ENCODE measurements at places on chromosomes 6 and 20.

DNA sequence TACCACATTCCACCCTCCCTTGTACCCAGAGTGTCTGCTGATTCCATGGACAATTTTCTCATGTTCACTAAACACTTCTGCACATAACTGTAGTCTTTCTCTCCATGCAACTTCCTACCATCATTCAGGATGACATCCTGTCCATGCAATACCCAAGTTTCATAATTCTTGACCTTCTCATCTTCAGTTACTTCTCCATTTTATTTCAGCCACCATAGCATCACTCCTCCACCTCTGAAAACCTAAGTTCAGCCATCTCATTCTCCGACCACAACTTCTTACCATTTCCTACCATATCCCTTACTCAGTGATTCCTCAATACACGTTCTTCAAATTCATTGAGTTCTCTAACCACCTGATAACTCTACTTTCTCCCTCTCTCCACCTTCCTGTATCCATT, 216.5 kb upstream of the TENT5A start:
- no peak for DNase-seq

DNA sequence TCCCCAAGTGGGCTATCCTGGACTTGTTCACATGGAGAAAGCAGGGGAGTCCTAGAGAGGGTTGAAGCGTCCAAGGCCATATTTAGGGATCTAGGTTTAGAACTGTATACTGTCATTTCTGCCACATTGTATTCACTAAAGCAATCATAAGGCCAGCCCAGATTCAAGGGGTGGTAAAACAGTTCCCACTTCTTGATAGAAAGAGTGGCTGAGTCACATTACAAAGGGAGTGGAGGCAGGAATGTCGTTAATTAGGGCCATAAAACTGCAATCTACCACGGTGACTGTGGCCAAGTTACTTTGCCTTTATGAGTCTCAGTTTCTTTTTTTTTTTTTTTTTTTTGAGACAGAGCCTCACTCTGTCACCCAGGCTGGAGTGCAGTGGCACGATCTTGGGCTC, 7.4 kb upstream of the UBR2 start:
- DNase-seq = no peak

DNA sequence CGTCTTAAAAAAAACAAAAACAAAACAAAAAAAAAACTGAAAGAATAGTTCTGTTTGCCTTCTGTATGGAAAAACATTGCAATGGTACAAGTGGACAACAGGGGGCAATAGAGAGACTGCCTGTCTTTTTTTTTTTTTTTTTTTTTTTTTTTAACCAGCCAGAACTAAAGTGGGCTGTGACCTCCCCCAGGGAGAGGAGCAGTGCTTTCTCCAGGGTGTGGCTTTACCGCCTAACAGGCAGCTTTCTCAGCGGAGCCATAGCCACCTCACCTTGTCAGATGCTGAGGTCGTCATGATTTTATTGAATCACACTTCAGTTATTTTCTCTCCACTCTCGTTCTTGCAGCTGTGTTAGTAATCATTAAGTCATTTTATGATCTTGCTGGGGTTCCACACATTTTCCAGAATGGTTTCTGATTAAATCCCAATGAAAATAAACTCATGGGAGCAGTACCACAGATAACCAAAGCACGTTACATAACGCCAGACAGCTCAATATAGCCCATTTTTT, 78.4 kb downstream of the GMPR start:
- DNase-seq = peak; percentile 76

GRCh38 chr6:136751522-136751956, 40.7 kb downstream of the MAP3K5 start:
- no peak for DNase-seq

DNA sequence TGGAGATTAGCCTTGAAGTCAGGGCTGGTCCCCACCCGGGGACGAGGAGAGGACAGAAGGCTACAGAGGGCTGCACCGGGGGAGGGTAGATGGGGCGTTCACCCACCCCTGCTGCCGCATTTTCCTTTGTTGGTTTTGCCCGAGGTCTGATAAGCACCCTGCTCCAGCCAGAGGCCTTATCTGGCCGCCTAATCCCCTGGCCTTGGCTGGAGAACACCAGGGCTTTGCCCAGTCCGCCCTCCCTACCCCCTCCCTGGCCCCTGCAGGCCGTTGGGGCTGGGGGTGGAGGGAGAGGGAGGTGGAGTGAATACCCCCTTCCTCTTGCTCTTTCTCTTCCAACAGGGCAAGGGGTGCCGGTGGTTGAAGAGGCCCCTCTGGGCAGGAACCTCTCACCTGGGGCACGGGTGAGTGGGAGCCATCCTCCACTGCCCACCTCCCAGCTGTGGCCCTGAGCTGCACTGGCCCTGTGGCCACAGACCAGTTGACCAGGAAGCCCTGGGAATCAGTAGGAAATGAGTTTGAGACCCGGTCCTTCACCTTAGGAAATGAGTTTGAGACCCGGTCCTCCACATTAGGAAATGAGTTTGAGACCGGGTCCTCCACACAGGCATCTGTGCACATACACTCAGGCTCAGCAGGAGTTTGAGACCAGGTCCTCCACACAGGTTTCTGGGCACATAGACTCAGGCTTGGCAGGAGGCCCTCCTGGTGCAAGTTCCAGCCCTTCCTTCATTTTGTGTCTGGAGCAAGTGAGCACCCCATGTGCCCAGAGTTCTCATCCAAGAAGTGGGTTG, 12.0 kb upstream of the GATA5 start:
- DNase-seq = no peak

DNA sequence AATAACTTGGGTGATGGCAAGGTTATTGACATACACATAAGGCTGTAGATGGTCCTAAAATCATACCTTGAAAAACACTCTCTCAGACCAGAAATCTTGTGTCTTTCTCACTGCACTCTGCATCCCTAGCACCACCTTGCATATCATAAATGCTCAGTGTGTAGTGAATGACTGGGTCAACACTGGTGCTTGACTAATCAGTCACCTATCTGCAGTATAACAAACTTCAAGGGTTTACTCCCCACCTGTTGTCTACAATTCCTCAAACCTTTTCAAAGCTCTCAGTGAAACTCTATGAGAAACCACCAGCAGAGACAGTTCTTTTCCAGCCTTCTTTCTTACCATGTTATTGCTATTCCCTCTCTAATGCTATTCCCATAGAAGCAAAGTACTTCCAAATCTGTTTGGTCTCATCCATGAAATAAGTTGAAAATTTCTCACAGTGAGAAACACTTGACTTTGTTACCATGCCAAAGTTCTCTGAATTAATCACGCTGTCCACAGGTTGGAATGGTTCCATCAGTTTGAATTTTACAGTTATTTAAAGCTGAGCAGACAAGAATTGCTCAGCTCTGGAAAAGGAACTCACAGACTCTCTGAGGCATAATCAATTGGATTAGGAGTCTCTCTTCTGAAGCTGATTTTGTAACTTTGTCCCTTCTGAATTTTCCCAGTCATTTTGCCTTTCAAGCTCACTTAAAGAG, 104.8 kb upstream of the EYA4 start:
- DNase-seq = no peak
